Activated effector memory CD4-positive, alpha-beta T cell treated with Interleukin-2 at 50 U/mL for 16 hours (primary cell): ENCODE measurements at places on chromosomes 12 and 14.

- no peak for DNase-seq
These were observed 13.1 kb downstream of the JDP2 start for GRCh38 chr14:75440733-75441477.

DNA sequence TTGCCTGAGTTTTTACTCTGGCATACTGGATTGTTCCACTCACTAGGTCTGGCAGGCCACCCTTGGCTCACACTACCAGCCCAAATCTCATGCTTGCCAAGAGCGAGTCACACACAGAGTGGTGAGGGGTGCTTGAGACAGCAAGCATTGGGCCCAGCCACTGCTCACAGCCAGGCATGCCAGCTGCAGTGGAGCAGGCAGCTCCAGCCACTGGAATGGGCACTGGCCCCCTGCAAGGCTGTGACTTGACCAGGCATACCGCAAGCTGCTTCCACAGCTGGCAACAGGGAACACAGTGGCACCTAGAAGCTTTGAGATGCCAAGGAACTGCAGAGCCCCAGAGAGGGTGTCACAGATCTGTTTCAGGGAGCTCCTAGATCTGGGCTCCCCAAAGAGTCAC lies 488.5 kb downstream of the LRFN5 start:
- no peak for DNase-seq

DNA sequence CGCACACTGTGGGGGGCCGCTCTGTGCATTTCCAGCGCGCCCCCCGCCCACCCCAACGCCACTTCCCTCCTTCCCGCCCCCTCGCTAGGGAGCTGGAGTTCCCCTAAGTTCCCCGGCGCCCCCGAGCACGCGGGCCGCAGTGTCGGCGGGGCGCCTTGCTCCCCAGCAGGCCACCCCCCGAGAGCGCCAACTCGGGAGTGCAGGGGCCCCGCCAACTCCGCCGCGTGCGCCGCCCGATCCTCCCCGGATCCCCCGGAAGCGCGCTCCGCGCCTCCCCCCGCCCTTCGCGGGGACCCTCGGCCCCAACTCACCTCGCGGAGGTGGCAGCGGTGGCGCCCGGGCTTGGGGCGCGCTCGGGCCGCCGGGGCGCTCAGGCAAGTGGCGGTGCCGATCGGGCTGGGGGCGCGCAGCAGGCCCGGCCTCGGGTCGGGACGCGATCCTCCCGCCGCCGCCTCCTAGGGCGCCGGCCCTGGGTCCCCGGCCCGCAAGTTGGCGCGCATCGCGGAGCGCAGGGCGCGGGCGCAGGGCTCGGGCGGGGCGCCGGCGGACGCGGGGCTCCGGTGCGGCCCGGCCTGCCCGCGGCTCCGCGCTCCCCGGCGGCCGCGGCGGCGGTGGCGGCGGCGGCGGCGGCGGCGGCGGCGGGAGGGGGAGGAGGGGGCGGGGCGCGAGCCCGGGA lies at the start of gene NCOR2:
NCOR2 (minus strand) TSS at position 616 of the 676 bp plus-strand sequence. CDS start 72,361 bp downstream, outside the sequence.
- DNase-seq, result peak; percentile 42

DNA sequence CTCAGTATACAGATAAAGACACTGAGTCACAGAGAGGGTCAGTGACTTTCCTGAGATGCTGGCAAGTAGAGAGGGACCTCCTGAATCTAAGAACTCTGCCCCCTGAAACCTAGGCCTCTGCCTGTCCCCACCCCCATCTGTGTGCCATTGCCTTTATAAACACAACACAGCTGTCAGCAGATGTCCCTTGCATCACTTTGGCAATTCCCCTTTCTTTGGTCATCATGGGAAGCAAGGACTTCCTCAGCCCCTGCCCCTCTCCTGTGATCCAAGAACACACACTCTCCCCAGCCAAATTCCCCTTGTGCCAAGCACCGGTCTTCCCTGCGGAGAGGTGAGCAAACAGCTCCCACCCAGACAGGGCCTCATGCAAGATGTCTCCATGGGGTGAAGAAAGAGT lies 8.3 kb downstream of the TSPAN11 start:
- DNase-seq, result no peak

DNA sequence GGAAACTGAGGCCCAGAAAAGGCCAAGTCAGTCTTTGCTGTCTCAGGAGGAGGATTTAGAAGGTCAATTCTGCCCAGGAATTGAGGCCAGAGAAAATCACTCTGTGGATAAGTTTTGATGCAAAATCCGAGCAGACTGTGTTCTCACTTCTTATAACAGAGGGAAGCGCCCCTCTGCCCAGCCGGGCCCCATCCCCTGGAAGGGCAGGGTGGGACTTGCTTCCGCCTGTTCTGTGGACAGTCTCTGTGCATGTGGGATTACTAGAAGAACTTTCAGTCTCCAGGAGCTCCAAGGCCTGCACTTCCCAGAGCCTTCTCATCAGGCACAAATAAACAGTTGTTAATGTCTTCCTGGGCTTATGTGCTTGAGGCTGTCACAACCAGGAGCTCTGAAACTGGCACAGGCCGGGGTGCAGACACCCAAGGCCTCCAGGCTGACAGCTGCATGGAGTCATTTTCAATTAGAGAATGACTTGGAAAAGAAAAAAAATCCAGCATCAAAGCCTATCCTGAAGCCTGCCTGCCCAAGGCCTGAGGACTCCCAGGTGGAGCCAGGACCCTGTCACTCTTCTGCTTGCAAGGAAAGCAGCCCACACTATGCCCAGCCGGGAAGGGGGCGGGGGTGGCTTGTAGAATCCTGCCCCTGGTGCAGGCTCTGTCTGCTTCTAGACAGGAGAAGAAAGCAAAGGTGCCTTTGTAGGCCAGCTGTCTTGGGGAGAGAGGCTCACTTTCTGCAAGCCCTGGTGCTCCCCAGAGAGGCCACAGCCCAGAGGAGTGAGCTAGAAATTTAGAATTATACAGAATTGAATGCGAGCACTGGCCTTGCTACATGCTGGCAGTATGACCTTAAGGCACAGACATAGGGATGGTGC lies 84.7 kb downstream of the NTF3 start:
- no peak for DNase-seq

DNA sequence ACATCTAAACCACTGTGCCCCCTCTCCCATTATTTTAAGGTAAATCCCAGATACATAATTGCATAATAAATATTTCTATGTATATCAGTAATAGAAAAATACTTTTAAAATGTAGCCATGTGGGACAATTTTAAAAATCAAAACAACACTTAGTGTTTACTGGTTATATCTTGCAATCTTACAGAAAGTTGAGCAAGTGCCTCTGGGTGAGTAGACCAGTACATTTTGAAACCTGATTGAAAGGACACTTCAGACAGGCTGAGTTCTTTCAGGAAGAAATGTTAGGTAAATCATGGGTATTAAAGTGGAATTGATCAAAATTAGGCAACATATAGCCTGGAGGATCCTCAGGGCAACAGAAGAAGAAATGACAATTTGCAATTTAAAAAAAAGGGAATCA lies 7.2 kb downstream of the SLC38A4 start:
- no peak for DNase-seq

GRCh38 chr14:99344051-99344758 lies 72.2 kb upstream of the BCL11B start:
- DNase-seq, result no peak

DNA sequence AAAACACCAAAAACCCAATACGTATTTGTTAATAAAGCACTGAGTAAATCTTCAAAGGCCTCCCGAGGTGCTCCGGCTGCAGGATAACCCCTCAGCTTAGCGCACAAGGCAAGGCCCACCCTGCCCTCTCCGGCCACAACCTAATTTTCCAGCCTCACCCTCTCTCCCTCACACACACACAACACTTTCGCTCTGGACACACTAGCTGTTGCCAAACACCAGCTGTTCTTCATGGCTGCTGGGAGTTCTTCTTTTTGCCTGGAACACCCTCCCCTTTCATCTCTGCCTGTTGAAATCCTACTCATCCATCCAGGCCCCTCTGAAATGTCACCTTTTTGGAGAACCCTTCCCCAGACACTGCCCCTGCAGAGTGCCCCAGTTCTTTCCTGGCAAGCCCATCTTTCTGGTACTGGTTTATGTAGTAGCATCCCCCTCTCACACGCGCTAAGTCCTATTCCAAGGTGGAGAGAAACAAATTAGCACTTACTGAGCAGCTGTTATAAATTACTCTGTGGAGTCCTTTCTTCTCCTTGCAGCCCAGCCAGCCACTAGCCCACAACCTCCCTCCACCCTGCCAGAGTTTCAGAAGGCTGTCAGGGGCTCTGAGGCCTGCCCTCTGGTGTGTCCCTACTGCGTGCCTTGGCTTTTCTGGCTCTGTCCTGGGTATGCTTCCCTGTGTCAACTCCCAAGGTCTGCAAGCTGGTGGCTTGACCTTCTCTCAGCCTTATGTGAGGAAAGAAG lies 805 bp upstream of the CRACR2A start:
- no peak for DNase-seq

DNA sequence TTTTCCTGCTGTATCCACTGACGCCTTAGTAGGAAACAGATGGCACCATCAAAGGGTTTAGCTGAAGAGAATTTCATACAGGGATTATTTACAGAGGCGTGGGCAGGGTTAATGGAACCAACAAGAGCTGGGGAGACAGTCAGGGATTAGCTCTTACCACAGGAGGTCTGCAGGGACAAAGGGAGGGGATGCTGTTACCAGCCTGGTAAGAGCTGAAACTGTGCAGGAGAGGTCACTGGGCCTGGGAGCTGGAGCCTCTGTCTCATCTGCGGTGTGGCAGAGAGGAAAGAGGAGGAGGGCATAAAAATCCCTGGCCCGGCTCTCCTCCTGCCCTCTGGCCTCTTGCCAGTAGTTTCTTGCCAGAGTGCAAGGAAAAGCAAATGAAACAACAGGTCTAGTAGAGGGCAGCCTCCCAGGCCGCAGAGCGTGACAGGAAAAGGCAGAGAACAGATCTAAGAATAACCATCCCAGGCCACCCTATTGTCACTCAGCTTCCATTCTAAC lies 18.9 kb upstream of the POC1B start:
- DNase-seq, result no peak
